Hippocampal formation (tissue), 2 donors: ENCODE measurements at places on chromosomes 2 and 18.

DNA sequence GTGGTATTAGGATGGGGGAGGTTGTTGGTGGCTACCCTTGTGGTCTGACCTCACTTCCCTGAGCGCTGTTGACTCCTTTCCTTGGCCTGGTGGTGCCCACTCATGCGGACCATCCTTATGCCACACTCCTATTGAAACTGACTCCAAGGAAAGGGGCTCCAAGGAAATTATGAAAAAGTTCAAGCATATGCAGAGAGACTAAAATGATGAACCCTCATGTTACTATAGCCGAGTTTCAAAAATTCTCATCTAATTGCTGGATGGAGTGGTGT is 96.2 kb upstream of the STPG4 start:
- DNase-seq, result no peak

- no peak for DNase-seq
These were observed 82.1 kb downstream of the HS6ST1 start for GRCh38 chr2:128236491-128237035.

- no peak for DNase-seq
These were observed 4.2 kb upstream of the AP1S3 start for GRCh38 chr2:223841436-223842190.

- DNase-seq, result no peak
These were observed 162.4 kb downstream of the GALNT1 start for GRCh38 chr18:35743916-35744315.

GRCh38 chr2:226970362-226970761 is 134.5 kb downstream of the RHBDD1 start:
- no peak for DNase-seq

- DNase-seq, result no peak
These were observed 139.1 kb downstream of the DNAH7 start for GRCh38 chr2:195929531-195929930.

DNA sequence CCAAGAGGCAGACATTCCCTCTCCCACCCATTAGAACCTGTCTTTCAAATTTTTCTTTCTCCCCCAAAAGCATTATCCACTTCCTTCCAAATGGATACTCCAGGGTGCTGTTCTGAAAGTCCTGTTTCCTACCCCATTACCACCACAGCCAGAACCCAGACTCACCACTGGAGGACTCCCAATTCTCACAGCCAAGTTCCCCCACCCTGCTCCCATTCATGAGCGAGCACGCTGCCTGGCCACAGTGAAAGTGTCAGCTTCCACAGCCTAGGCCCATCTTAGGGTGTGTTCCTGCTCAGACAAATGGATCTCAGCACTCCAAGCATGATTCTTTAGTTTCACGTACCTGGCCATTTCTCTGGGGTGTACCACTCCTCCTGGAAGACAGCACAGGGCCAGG is 3.8 kb upstream of the ANKRD53 start:
- DNase-seq, result no peak
